Activated CD4-positive, CD25-positive, alpha-beta regulatory T cell (primary cell): ENCODE measurements at places on chromosomes 16 and 17.

- DNase-seq: no peak
Measured at GRCh38 chr16:56603589-56603988, 4.8 kb upstream of the MT2A start.

DNA sequence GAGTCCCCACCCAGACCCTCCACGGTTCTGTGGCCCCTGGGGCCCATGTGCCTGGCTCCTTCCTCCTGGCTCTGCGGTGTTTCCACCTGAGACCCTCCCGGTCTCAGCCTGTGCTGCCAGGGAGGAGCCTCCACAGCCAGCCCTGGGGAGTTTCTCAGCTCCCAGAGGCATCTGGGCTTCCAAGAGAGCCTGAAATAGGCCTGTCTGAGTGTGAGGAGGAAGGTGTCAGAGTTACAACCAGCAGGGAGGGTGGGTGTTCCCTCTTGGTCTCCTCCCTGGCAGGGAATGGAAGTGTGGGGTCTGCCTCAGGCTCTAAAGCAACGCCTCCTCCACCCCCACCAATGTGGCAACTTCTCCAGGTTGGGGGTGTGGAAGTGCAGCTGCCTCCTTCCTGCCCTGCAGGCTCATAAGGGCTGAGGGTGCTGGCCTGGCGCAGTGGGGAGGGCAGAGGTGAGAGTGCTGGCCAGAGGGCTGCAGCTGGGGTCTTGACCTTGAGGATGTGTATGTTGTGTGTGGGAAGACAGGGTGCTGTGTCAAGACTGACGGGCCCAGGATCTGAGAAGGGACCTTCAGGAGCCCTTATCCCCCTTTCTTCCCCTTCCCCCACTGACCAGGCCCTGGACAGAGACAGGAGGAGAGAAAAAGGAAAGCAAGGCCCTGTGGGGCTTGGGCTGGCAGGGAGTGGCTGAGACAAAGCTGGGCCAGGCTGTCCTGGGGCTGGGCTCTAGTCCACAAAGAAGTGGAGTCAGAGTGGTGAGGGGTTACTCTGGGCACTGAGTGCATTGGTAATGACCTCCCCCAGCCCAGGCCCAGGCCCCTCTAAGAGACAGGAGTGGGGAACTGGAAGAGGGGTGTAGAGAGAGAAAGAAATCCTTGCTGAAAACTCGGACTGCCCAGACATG is 2.4 kb downstream of the CYGB start:
- DNase-seq: no peak

- no peak for DNase-seq
Measured at GRCh38 chr17:30211371-30211770, 24.1 kb downstream of the SLC6A4 start.

GRCh38 chr17:44205962-44206824 is 6.5 kb upstream of the ATXN7L3 start:
- DNase-seq: no peak
